ENCODE measurements at places on chromosomes 11 and 22.
A peak's percentile ranks its signal among the peaks of the same experiment; 100 is the strongest.

DNA sequence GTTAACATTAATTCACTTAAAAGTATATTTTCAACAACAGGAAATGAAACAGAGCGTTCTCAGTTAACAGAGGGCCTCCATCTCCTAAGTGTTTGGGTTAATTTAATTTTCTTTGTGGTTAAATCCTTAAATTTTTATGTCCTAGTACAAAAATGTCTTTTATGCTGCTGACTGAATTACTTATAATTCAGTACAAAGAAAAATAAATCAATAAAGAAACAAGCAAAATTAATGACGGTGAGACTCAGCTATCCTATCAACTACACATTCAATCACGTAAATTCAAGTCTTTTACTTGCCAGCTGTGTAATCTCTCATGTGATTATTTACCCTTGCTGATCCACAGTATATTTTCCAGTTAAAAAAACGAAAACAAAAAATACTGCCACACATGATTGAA lies 81.4 kb downstream of the BBOX1 start:
- DNase-seq: no peak

- no peak for DNase-seq
Observed at GRCh38 chr11:19352771-19353160, 112.0 kb upstream of the E2F8 start.

- DNase-seq: no peak
Observed at GRCh38 chr11:315051-315481, 1.2 kb downstream of the IFITM1 start.

DNA sequence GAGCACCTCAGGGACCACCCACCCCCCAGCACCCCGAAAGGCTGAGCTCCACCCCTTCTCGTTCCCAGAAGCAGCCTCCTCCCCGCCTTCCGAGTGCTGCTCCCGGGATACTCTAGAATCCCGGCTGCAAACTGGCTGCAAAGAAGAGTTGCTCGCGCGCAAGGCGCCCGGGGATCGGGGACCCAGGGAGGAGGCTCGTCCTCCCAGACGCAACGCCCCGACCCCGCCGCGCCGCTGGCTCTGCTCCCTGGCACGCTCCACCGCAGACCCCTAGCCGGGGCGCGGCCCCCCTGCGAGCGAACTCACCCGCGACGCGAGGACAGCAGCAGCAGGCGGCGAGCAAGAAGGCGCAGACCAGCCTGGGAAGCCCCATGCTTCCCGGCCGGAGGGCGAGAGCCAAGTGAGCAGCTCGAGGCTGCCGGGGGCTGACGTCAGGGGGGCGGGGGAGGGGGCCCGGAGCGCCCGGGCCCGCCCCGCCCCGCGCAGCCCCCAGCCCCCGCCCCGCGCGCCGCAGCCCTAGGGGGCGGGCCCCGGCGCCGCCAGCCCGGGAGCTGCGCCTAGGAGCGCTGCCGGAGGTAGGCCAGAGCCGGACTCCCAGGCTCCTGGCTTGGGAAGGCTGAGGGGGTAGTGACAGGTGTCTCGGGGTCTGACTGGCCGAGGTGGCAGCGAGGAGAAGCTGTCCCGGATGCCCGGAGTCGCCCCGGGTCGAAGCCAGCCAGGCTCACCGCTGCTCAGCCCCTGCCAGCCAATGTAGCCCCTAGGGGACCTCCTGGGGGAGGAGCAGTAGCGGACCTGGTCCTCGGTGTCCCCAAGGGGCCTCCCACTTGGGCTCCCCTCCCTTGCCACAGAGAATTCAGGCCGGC lies at the start of gene MCAM:
Gene MCAM, minus strand, starts transcription at position 402 of the 863 bp plus-strand sequence. Its CDS starts 29 bp downstream, at position 373.
- peak; percentile 42 for DNase-seq

DNA sequence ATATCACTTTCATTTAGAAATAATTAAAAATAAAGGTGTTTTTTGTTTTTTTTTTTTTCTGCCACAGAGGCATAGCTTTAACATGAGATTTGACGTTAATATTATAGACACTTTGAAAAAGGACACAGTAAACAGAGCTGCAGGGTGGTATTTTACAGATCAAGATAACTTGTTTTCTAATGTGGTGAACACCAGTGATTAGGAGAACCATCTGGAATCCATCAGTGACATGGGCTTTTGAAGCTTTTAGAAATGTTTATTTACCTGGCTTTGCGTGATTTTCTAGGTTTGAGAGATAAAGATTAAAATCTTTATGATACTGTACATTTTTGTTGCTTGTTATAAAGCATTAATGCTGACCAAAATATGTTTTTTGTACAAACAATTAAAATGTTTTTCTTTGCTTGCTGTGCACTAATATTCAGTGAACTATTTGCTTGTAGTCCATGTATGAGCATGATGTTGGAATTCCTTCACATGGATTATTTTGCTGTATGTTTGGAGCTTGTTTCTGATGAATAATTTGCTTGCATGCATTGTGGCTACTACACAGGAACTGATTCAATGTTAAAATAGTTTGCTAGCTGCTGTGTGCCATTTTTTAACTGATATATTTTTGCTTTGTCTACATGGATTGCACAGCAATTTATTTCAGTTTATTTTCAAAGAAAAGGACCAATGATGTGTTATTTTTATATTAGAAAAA lies 352.1 kb upstream of the NARS2 start:
- DNase-seq: no peak

- DNase-seq: no peak
Observed at GRCh38 chr22:37183432-37184379, 4.3 kb downstream of the C1QTNF6 start.

DNA sequence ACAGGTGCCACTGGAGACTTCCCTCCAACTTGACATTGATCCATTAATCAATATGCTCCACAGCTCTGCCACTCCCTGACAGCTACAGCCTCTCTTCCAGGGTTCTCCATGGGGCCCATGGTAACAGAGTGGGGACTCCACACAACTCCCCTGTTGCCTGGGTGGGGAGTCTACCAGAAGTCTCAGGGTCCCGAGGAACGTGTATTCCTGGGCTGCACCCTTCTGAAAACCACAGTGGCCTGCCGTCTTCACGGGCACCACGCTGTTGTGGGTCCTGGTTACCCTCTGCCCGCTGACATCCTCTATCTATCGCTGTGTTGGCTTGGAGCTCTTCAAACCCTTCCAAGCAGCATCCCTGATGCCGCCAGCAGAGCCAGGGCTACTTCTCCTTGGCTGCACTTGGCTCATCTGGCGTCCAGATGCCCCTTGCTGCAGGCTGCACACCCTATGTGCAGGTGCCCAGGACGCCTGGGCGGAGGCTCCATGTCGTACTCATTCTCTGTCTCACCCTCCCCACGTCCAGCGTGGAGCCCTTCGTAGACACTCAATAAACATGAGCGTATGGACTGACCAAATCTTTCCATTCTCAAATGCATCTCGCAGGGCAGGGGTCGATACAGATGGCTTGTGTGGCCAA lies 1341.8 kb downstream of the TBC1D22A start:
- DNase-seq: no peak

DNA sequence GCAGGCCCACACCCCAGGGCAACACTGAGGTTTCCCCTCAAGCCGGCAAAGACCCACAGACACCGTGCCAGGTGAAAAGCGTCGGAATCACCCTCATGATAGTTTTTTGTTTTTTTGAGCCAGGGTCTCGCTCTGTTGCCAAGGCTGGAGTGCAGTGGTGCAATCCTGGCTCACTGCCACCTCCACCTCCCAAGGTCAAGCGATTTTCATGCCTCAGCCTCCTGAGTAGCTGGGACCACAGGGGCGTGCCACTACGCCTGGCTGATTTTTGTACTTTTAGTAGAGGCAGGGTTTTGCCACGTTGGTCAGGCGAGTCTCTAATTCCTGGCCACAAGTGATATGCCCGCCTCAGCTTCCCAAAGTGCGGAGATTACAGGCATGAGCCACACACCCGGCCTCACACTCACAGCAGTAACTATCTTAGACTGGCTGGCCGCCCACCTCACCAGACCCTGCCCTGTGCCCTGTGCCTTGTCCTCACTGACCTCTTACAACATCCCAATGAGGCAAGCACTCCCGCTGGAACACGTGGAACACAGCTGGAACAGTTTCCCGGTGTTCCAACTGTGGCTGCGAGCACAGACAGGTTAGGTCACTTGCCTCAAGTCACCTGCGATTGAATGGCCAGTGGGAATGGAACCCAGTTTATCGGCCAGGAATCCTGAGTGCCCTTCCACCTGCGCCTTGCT lies 21.1 kb downstream of the LRRC10B start:
- no peak for DNase-seq

GRCh38 chr11:31822175-31822926 lies 11.2 kb upstream of the PAX6 start:
- no peak for DNase-seq

DNA sequence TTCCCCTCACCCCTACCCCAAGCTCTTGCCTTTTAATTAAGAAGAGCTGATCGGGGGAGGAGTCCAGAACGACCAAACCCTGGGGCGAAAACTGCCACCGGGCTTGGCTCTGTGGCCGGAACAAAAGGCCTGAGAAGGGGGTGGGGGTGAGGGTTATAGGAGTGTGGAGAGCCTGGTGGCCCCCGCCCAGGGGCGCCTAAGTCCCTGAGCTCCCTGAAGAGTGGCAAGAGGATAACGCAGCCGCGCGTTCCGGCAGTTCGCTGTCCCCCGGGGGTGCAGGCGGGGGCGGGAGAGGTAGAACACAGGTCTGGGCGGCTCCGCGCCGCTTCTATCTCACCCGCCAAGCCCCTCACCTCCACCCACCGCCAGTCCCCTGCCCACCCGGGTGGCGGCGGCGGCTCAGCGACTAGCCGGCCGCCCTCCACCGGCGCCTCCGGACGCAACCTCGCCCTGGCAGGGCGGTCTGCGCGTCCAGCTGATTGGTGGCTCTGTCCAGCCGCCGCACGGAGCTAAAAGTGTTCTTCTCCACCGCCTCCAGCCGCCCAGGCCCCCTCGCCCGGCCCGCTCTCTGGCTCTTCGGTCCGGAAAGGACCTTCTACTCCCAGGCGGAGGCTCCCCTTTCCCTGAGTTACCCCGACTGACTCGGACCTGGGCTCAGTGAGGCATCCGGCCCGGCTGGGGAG lies 18.7 kb upstream of the BDNF start:
- no peak for DNase-seq

- no peak for DNase-seq
Observed at GRCh38 chr11:23668324-23668723, 808.0 kb upstream of the CCDC179 start.

DNA sequence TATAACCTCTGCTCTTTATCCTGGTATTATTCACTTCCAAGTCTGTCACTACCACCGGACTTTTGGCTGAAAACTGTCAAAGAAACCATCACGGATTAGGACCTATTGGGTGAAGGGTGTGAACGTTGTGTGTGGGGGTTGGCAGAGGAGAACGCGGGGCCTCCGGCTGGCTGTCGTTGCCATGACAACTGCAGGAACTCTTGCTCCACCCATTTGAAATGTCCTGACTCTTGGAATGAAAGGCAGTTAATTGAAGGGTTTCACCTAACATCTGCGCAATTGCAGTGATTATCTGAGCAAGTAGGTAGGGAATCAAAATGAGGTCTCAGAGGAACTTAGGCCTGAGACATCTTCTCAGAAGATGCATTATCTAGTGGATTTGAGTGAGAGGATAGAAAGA lies 60.9 kb upstream of the CLMP start:
- no peak for DNase-seq

- DNase-seq: no peak
Observed at GRCh38 chr11:23563591-23563990, 703.3 kb upstream of the CCDC179 start.

GRCh38 chr11:36376009-36376887 lies 80.2 kb downstream of the PRR5L start:
- DNase-seq: peak; percentile 76

DNA sequence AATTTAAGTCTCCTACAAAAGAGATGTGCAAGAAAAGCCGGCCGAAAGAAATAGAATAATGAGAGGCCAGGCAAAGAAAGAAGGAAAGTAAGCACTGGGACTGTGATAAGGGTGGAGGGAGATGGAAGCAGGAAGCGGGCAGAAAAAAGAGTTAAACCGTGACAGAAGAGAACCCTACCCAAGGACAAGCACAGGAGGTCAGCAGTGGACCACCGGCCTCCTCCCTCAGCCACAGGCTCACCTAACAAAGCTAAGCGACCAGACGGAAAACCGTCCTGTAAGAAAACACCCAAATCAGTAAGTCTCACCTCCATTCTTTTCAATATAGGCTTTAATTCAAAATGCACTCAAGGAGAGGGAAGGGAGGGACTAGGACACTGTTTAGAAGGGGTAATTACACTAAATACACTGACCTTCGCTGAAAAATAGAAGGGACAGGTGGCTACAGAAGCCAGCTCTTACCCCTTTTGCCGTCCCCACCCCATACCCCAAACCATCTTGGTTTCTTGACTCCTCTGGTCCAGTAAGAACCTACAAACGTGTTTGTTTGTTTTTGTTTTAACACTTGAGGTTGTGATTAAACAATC lies 1.9 kb downstream of the FAM181B start:
- no peak for DNase-seq

DNA sequence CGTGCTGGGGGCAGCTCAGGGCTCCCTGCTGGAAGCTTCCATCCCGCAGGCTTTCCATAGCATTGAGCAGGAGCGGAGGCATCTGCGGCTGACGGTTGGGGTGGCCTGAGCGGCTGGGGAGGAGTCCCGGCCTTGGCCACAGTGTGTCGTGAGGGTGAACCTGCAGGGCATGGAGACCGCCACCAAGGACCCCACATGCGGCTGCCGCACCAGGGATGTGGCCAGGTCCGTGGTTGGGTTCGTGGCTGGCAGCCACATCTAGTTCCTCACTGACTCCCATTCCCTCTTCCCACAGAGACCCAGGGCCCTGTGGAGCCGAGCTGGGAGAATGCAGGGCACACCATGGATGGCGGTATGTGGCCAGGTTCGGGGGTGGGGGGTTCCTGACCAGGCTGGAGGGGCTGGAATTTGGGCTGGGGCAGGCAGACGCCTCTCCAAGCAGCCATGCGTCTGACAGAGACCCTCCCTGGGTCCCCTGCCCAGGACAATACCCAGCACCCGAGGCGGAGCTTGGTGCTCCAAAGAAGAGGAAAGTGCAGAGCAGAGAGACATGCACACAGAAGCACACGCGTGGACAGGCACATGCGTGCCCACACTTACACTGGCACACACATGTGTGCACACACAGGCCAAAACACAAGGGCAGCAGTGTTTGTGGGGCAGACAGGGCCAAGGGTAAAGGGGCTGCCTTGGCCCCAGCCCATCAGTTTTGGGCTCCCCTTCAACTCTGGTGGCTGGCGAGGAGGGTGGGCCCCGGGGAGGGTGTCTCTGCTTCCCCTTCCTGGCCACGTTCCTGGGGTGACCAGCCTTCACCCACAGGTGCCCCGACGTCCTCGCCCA lies 2.7 kb downstream of the MUC5B start:
- peak; percentile 36 for DNase-seq

DNA sequence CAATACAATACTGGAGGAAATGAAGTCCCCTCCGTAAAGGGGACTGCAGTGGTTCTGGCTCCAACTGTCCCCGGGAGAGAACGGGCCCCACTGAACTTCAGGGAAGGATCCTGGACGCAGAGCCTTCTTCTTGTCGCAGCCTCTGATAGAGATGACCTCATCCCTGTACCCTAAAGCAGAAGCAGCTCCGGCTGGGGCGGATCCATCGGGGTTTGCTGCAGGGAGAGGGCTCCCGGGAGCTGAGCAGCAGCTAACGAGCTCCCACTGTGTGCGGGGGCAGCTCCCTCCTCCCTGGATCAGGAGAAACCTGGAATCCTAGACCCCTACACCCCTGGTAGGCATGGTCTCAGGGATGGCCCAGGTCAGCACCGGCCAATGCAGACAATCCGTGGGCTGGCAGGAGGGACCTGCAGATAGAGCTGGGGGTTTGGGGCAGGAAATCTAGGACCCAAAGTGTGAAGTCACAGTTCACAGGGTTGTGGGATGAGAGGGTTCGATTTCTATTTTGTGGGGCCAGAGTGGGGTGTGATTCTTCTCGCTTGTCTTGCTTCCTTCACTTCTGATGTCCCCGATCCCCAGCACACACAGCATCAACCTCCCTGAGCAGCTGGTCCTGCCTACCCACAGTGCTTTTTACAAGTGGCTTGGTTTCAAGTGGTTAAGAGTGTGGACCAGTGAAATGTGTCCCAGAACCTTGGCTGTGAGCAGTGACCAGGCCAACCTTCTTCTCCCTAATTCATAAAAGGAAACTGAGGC lies 12.9 kb downstream of the KIAA0930 start:
- peak; percentile 32 for DNase-seq
